Stimulated activated CD4-positive, alpha-beta T cell treated with anti-CD3 and anti-CD28 coated beads, Interleukin-15, amount 100 ng/mL, for 48 hours (primary cell): ENCODE measurements at places on chromosomes 4 and X.

DNA sequence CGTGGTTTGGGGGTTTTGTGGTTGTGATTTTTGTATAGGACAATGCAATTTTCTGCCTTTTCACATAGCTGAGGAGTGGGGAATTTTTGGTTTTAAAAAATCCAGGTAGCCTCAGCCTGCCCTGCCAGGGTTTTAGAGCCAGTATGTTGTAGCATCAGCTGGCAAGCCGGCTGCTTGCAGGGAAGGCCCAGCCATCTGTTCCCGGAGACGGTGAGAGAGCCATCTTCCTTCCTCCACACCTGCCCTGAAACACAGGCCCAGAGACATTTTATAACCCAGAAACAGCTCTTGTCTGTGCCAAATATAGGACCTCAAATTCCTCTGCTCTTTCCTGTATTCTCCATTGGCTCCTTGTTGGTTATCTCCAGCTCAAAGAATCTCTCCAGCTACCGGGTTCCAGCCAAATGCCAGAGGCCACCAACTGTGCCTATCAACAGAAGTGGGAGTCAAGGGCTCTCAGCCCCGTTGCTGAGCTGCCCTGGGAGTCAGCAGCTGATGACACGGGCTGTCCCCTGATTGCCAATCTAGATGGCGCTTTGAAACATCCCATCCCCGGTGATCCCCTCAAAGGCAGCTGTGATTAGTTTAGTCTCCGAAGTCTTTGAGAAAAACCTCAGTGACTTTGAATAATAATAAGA is 595.2 kb downstream of the MID1IP1 start:
- DNase-seq, result no peak

GRCh38 chr4:16757080-16757521 is 141.3 kb downstream of the LDB2 start:
- no peak for DNase-seq

GRCh38 chr4:139568206-139568955 is 12.4 kb upstream of the SETD7 start:
- DNase-seq, result no peak

DNA sequence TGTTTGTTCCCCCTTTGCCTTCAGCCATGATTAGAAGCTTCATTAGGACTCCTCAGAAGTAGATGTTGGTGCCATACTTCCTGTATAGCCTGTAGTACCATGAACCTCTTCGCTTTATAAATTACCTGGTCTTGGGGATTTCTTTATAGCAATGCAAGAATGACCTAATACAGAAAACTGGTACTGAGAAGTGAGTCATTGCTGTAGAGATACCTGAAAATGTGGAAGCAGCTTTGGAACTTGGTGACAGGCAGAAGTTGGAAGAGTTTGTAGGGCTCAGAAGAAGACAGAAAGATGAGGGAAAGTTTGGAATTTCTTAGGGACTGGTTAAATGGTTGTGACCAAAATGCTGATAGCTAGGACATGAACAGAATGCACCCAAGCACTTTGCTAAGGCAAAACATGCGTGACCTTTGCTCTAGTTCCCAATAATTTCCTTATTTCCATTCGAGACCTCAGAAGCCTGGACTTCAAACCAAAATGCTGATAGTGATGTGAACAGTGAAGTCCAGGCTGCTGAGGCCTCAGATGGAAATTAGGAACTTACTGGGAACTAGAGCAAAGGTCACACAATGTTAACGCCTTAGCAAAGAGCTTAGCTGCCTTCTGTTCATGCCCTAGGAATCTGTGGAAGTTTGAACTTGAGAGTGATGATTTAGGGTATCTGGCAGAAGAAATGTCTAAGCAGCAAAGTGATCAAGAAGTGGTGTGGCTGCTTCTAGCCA is 3.0 kb upstream of the USP46 start:
- DNase-seq, result no peak

DNA sequence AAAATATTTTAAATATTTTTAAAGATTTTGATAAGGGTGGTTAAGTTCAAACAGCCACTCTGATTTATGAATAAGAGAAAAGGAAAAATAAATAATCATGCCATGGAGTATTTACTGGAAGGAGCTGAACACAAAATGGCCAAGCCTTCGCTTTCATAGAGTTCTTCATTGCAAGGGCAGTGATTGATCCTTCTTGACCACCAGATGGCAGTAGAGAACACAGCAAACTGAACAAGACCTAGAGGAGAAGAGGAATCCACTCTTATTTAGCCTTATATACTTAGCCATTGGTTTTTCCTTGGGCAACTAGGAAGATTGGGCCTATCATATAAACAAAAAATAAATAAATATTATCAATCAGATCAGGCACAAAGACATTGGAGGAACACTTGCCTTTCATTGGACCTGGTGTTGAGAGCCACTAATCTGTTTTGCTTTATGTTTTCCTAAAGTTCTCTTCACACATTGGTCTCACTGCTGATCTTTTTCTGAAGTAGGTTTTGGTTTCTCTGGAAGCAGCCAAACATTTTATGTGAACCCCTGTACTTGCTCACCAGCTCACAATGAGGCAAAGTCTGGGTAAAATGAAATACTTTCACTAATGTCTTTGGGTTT is 58.1 kb upstream of the PARM1 start:
- no peak for DNase-seq

GRCh38 chr4:140861359-140862176 is 105.4 kb upstream of the TBC1D9 start:
- peak; percentile 39 for DNase-seq

GRCh38 chr4:56160636-56161035 is 211.9 kb downstream of the CEP135 start:
- no peak for DNase-seq

DNA sequence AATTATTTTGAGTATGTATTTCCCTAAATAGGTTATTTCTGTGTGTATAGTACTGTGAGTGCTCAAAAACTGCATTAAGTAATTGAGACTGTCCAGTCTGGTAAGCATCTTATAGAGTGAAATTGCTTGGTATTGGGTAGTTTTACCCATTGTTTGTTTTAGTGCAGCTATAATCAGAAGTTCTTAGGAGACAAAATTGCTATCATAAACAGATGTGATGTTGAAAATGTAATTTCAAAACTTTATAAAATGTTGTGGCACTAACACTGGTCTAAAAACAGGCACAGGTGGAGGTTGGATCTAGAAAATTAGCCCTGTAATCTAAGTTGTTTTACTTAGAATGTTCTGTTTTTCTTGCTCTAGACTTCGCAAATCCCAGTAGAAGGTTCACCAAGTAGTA is 46.8 kb downstream of the RAPGEF2 start:
- DNase-seq, result no peak

DNA sequence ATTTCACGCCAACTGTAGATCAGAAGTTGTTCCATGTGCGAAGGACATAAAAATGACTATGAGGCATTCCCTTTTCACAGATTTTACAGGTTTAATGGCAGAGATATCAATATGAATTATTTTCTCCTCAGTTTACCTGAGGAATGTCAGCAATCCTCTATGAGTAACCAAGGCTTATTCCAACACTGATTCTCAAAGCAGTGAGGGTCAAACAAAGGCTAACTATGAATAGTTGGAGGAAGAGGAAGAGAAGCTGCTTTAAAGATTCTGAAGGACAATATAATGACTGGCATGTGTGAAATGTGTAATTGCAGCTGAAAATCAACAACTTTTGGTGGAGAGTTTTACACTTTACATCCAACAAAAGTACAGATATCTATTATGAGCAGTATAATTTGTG is 29.1 kb downstream of the NAF1 start:
- no peak for DNase-seq

DNA sequence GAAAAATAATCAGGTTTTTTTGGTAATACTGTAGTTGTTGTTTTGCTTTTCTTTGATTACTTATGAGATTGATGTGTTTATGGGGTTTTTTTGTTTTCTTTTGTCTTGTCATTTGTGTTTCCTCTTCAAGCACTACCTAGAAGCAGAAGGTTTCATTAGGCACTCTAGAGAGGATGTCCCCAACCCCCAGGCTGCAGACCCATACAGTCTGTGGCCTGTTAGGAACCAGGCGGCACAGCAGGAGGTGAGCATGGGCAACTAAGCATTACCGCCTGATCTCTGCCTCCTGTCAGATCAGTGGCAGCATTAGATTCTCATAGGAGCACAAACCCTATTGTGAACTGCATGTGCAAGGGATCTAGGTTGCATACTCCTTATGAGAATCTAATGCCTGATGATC is 22.9 kb upstream of the NOCT start:
- no peak for DNase-seq

GRCh38 chrX:47480576-47480975 is 2.4 kb downstream of the ZNF41 start:
- DNase-seq, result no peak

DNA sequence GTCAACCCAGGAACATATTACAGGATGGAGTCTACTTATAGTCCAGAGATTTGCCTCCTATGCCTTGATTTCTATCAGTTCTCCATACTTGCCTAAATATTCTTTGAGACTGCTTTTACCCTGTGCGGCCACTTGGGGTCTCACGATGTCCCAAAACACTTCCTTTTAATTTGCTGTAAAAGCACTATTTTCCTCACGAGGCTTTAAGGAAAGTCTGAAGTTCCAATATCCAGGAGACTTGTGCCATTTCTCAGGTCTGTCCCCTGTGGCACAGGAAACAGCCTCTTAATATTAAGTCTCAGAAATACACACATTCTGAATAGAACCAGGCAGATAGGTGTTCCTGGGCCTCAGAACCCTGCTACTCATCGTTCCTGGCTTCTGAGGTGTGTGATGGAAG is 142.9 kb downstream of the TMEM164 start:
- DNase-seq, result no peak

DNA sequence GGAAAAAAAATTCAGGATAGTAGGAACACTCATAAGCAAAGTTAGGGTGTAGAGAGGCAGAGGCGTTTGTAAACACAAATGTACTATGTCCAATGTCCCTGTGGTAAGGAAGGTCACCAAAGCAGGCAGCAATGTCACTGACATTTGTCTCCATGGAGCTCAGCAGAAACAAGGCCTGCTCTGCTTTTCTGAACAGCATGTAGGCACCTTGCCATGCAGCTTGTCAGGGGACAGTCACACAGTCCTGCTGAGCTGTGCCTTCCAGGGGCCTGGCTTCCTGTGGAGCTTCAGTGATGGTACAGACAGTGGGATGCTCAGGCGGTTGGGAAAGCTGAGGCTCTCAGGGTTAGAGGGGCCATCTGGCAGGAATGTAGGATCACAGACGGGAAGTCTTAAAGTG is 74.5 kb upstream of the HS3ST1 start:
- DNase-seq, result no peak

DNA sequence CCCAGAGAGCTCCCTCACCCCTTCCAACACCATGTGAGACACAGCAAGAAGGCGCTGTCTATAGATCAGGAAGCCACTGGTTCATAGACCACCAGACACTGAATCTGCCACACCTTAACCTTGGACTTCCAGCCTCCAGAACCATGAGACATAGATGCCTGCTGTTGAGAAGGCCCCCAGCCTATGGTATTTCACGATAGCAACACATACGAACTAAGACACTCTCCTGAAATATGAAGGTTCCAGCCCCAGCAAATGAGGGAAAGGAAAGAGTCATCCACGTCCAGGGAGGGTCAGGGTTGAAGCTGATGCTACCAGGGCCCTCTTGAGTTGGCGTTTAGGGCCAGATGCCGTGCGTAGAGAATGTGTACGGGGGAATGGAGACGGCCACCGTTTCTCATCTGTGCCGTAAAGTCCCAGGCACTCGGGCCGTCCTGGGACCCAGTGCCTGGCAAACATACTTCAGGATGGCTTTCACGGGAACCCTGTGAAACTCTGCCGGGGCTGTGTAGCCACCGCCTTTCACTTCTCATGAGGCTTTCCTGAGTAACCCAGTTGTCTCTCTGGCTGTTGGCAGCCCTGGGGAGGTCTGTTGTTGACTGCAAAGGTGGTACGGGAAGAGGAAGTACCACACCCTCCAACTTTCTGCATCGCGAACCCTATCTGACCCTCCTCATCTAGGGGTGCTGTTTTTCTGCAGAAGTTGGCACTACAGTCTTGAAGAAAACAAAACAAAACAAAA is 17.7 kb upstream of the P2RY8 start:
- no peak for DNase-seq

DNA sequence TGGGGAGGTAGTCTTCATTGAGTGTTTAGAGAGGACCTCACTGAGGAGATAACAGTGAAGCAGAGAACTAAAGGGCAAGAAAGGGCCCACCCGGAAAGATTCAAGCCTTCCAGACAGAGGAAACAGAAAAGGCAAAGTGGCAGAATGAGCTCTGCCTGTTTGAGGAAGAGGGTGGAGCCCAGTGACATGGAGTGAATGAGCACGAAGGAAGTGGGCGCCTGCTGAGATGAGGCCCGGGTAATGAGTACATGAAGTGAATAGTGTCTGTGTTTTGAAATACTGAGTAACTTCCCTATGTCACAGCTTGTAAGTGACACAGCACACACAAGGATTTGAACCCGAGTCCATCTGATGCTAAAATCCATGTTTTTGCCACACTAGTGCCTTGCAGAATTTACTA is 32.5 kb upstream of the TLR2 start:
- peak; percentile 59 for DNase-seq

DNA sequence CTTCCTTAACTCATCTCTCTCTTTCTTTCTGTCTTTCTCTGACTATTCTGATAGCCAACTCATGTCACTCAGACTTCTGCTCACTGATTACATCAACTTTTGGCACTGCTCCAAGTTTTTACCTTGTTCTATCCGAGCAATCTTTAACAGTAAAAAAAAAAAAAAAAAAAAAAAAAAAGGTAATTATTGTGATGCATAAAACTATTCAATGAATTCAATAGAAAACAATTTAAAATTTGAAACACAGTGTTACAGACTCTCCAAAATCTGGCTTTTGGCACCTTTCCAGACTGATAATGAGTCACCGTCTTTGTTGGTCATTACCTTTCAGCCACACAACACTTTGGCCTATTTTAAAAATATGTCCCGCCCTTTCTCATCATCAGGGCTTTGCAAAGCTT is 229.5 kb downstream of the GALNTL6 start:
- DNase-seq, result no peak

DNA sequence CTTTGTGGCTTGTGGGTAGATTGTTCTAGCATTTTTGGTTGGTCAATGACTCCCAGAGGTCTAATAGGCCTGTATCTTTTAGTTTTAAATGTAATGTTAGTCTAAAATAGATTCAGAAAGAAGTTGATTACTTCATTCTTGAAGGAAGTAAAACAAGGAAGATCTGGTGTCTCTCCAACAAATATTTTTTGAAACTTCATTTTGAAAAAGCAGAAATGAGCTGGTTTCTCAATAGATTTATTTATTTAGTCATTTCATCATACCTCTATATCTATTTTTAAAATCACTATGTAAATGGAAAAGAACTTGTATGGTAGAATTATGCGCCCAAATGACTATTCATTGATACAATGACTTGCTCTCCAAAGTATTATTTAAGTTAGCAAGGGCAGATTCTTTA is 7.2 kb downstream of the HTR2C start:
- no peak for DNase-seq

- DNase-seq, result no peak
These were observed 78.8 kb downstream of the TMEM164 start for GRCh38 chrX:110081740-110082139.

DNA sequence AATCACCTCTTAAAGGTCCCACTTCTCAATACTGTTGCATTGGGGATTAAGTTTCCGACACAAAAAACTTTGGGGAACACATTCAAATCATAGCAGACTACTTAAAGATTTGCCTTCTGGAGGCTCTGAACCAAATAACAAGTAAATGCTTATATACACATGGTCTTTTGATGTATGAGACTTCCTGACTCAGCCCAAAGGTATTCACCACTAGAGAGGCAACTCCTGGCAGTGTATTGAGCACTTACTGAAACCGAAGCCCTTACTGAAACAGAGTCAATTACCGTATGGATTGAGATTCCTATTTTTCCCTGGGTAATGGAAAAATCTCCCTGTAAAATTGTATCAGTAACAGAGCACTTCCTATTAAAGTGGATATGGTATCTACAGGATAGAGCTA is 45.4 kb downstream of the ZCCHC13 start:
- no peak for DNase-seq

GRCh38 chrX:150769408-150769807 is 76.2 kb downstream of the MTMR1 start:
- DNase-seq, result no peak
